SW 1271 (cell line): ENCODE measurements at places on chromosomes 5 and 9.
A peak's percentile ranks its signal among the peaks of the same experiment; 100 is the strongest.

- DNase-seq: no peak
These were observed 100.4 kb upstream of the PAM start for GRCh38 chr5:102654559-102655349.

DNA sequence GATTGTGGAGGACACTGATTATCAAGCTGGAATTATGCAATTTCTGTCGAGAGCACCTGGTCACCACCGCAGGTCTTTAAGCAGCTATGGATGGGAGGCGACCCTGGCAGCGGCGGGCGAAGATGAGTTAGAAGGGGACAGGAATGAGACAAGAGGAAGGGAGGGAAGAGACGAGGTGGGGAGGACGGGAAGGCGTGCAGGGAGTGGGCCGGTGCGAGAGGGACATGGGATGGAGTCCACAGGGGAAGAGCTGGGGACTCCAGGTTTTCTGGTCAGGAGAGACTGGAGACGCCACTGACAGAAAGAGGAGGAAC, 192.3 kb downstream of the MELK start:
- no peak for DNase-seq

GRCh38 chr9:88747768-88748167, 212.8 kb downstream of the NXNL2 start:
- no peak for DNase-seq

- DNase-seq: no peak
These were observed 287.4 kb upstream of the ARRDC3 start for GRCh38 chr5:91670563-91670962.

GRCh38 chr5:120730214-120730613, 266.1 kb downstream of the PRR16 start:
- DNase-seq: no peak

GRCh38 chr9:93558503-93558902, 17.9 kb upstream of the PHF2 start:
- DNase-seq: no peak

DNA sequence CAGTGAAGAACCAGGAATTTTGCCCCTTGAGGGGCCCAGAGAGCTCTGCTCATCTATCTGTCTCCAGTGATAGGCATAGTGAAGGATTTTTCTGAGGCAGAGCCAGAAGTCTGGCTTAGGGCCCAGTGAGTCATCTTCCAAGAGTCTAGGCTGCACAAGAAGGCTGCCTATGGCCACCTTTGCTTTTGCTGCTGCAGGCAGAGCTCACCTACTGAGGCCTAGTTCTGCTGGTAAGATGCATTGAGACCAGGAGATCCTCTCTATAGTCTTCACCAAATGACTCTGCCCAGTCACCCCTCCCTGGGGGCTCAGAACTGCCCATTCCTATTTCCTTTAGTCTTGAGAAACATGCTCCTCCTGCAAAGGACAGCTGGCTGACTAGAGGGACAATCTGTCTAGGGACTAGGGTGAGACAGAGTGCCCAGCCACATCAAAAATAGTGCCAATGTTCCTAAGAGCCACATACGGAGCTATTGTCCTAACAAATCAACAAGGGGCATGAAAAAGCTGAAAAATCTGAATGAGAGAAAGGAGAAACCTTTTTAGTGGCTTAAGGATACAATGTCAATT, 40.3 kb upstream of the CDKN2AIPNL start:
- DNase-seq: peak; percentile 50

DNA sequence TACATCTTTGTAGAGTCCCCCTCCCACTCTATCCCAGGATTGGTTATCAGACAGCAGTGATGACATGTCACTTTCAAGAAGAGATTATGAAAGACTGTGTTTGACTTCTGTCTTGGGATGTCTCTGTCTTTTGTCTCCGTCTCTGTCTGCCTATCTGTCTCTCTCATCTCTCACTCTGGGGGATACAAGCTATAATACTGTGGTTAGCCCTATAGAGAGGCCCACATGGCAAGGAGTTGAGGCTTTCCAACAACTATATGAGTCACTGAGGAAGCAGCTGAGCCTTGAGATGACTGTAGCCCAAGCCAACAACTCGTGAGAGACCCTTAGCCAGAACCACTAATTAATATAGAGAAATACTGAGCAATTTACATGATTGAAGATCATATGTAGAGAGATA, 284.8 kb downstream of the PDE4D start:
- no peak for DNase-seq

DNA sequence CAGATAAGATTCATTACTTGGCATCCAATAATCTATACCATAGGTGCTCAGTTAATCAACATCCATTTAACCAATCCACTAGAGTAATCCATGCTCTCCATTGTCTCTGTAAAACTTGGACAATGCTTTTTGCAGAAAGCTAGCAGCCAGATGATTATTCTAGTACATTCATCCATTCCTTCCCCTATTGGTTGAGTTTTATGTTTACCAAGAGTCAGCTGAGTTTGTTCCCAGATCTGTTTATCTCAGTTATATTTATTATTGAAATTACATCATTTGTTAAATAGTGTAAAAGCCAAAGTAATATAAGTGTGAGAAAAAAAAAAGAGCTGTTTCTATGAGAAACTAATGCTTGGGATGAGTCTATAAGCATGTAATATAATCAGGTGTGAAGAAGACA, 63.3 kb upstream of the TMC1 start:
- DNase-seq: no peak

DNA sequence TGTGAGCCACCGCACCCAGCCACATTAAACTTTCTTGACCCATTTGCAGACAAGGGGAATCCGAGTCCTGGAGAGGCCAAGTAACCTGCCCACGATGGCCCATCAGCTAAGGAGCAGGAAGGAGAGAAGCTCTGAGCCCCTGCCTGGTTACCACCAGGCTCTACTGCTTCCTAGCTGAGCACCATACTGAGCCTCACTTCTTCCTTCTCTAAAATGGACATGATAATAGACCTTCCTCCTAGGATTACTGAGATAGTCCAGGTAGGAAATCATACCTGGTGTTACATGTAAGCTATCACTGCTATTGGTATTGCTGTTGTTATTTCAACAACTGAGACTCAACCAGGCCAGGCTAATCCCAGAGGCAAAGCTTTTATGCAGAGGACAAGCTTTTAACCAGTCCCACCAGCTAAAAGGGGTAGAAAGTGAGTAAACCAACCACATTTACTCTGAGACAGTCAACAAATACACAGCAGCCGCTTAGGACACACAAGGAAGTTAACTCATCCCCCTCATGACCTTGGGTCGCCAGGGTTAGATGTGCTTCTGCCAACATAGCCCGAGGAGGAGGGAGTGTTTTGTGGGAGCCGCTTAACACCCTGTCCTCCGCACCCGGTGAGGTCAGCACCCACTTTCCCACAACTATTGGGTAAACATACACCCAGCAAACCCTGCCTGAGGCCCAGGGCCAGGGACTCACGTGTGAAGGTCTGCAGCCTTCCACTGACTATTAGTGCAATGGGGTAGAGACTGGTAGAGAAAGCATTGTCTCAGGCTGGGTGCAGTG, 20.6 kb upstream of the PTGES start:
- DNase-seq: no peak

DNA sequence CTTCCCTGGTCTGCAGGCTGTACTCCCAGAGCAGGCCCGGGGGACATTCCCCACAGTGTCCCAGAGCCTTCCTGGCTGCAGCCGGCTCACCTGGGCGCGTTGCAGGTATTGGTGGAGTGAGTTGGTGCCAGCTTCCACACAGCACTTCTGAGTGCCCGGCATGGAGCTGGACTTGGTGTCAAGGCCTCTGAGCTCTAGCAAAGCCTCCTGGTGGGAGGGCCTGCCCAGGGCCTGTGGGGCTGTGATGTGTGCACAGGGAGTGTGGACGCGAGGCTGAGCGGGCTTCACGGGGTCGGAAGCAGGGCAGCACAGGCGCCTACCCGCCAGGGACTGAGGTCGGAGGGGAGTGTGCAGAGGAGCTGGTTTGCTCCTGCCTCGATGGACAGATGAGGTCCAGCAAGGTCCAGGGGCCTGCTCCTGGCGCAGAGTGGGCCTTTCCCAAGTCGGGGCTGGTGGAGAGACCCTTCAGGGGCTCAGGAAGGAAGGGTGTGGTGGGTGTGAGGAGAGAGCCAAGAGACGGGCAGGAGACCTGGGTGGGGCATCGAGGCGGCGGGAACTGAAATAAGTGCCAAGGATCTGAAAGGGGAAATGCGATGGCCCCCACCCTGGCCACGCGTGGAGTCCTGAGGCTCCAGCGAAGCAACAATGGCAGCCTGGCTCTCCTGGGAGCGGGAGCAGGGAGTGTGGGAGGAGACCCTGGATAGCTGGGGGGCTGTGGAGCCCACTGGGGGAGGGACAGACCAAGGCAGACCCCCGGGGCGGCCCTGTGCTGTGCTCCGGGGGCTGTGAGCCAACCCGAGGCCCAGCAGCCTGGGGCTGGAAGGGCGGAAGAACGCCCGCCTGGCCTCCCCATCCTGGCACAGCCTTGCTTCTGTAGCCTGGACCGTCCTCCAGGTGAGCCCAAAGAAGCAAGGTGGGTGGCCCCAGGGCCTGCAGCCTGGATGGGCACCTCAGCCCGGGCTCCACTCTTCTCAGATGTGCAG, 78.4 kb downstream of the RXRA start:
- no peak for DNase-seq

- DNase-seq: no peak
These were observed 44.1 kb downstream of the PJA2 start for GRCh38 chr5:109365653-109366052.
